ENCODE measurements at places on chromosomes 1 and 21.

DNA sequence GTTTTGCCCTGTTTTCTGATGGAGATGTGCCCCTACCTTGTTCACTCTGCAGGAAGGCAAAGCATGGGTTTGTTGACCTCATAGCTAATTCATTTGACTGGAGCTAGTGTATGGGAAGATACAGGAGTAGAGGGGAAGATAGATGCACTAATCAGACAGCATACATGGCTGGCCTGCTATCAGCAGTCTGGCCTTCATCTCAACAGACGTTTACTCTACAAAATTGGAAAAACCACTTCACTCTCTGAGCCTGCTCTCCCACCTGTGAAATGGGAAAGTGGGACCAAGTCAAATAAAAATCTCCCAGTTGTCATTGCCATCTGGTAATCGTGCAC is 235.2 kb upstream of the RAB4A start:
- no peak for DNase-seq

DNA sequence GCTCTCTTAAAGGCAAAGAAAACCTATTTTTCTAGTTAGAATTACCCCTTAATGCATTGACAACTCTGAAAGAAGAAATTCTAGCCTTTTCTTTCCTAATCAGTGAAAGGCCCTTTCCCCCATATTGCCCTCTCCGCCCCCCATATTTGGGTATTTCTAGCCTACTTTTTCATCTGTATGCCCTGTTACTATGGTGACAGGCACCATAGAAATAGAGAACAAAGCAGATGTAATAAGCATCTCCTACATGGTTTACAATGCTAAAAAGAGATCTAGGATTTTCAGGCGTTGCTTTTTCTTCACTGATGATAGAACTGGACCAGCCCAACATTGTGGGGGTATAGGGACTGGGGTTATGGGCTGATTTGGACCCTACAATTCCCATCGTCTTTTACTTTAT is 14.5 kb downstream of the LRRC8B start:
- no peak for DNase-seq

DNA sequence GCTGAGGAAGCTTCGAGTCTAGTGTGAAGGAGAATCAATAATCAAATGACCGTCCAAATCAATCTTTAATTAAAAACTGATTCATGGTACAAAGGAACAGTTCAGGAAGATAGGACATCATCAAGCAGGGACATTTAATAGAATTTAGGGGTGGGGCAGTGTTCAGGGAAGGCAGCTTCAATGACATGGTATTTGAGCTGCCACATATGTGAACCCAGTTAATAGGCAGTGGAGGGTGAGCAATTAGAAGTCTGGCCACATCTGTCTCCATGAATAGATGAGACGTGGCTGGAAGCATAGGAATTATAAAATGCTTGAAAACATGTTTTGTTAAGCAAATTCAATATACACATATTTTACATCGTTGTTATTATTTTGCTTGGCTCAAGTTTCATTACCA is 362.7 kb downstream of the PRDM2 start:
- DNase-seq: no peak

- peak; percentile 57 for DNase-seq
Measured at GRCh38 chr1:16151196-16151994, 4.5 kb downstream of the EPHA2 start.

GRCh38 chr1:230768903-230769570 is 21.8 kb downstream of the CAPN9 start:
- DNase-seq: no peak

- no peak for DNase-seq
Measured at GRCh38 chr1:117696561-117696960, 90.7 kb downstream of the TENT5C start.

DNA sequence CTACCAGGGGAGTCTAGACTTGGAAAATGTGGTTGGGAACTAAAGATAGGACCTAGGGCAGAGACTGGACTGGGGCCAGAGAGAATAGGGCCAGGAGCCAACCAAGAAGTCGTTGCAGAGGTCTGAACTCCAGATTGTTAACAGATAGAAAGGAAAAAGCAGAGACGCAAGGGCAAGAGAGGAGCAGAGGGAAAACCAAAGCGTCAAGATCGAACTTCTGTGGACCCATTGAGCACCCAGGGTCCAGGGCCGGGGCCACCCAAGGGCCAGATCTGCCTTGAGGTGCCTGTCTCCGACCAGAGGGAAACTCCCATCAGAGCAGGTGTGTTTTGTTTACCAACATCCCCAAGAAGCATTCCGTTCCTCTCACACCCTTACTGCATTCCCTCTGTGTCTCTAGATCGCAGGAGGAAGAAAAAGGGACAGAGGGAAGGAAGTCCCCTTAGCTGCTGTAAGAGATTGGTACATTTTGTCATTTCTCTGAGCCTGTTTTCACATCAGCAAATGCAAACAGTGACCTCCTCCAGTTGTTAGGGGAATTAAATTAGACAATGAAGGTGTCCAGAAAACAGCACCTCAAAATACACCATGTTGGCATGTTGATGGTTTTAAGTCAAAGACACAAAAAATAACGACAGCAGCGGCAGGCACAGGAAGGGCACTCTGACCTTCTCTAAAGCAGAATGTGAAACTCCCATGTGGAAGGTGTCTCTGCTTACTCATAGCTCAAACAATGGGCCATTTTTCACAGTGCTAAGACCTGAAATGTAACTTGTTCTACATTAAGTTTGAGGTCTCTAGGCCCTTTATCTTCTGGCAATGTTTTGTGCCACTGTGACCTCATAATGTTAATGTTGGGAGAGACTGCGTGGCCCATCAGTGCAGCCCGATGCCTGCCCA is 105.8 kb upstream of the RAB4A start:
- DNase-seq: peak; percentile 63

GRCh38 chr1:182149411-182149965 is 88.0 kb upstream of the ZNF648 start:
- DNase-seq: no peak

DNA sequence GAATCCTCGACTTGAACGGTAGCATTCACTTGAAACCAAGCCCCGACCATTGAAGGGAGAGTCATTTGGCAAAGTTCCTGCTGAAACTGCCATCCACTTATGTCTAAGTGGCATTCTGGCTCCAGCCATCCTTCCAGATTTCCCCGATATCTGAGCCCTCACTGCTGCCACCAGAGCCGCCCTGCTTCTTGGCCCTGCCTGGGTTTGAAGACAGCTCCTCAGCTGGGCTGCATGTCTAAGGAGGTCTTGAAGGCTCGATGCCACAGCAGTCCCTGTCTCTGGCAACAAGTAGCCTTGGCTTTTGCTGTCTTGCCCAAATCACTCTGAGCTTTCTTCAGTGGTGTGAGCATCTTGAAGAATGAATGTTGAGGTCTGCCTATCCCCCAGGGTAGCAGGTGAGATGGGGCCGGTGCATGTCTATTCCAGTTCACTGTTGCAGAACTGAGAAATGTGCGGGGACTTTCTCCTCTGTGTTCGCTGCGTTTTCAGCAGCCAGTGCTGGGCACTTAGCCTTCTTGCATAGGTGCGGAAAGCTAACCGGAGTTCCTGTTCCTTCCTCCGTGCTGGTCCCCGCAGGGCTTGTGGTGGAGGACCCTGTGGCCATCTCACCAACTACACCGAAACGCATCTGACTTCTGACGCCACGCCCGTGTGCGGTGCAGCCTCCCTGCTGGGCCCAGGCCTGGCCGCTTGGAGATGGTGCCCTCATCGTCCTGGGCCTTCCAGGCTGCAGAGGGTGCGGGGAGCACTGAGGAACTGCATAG is 29.2 kb downstream of the MAN1C1 start:
- DNase-seq: no peak

DNA sequence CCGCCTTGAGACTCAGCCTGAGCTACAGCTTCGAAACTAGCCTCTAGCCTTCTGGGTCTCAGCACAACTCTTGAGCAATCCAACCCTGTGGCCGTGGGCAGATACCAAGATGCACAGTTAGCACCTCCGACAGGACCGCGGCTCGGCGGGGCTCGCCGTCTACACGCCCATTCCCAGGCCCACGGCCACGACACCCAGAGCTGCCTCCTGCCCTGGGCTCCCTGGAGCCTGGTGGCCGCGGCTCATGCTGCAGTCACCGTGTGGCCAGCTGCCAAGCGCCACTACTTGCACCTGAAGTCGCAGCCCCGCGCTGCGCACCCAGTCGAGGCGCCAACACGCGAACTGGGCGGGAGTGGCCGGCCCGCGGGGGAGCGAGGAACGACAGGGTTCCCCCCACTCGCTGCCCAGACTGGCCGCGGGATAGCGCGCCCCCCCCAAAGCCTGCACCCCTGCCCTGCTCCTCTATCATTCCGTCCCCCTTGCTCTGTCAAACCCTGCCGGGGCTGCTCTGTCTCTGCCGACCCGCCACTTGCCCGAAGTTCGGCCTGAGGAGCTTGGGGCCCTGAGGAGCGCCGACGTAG is 729 bp upstream of the CDCA8 start:
- peak; percentile 91 for DNase-seq

DNA sequence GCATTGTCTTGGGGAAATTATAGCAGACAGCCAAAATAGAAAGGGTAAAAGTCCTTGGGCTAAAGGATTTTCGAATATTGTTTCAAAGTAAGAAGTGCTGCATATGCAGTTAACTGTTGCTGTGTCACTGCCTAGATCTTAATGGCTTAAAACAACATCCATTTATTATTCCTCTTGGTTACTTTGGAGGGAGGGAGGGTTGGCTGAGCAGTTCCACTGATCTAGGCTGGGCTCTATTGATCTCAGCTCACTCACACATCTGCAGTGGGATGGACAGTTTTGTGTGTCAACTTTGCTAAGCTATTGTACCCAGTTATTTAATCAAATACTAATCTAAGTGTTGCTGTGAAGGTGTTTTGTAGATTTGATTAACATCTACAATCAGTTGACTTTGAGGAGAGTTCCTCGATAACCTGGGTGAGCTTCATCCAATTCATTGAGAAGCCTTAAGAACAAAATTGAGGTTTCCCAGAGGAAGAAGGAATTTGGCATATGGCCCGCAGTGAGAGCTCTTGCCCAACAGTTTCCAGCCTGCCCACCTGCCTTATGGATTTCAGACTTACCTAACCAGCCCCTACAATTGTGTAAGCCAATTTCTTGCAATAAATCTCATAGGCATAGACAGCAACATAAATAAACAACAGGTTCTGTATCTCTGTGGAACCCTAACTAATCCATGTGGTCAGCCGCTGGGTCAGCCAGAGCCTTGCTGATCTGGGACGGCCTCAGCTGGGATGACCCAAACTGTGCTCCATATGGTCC is 187.3 kb downstream of the AK5 start:
- DNase-seq: no peak

GRCh38 chr21:34351786-34352241 is 12.0 kb upstream of the KCNE2 start:
- peak; percentile 78 for DNase-seq

DNA sequence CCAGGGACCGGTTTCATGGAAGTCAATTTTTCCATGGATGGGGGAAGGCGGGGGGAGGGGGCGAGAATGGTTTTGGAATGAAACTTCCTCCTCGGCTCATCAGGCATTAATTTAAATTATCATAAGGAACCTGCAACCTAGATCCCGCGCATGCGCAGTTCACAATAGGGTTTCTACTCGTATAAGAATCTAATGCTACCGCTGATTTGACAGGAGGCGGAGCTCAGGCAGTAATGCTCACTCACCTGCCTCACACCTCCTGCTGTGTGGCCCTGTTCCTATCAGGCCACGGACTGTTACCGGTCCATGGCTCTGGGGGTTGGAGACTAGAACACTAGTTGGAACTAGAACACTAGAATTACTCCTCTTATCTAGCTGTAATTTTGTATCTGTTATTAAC is 38.0 kb downstream of the PRRX1 start:
- no peak for DNase-seq

DNA sequence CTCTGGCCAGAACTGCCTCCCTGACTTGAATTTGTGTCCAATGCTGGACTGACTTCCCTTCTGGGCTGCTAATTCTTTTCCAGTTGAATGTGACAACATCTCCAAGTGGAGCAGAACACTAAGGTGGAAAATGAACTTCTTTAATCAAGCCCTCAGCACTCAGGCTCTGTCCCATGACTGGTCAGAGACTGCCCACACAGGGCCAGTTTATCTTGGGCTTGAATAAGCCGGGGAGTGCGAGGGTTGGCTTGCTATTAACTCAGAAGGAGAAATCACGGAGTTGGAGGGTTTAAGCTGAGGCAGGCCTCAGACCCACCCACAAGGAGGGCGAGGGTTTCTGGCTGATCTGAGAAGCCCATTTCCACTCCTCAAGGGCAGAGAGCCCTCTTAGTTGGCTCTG is 12.4 kb downstream of the KCNA10 start:
- DNase-seq: no peak

- DNase-seq: no peak
Measured at GRCh38 chr1:18200136-18200717, 92.6 kb downstream of the IGSF21 start.

DNA sequence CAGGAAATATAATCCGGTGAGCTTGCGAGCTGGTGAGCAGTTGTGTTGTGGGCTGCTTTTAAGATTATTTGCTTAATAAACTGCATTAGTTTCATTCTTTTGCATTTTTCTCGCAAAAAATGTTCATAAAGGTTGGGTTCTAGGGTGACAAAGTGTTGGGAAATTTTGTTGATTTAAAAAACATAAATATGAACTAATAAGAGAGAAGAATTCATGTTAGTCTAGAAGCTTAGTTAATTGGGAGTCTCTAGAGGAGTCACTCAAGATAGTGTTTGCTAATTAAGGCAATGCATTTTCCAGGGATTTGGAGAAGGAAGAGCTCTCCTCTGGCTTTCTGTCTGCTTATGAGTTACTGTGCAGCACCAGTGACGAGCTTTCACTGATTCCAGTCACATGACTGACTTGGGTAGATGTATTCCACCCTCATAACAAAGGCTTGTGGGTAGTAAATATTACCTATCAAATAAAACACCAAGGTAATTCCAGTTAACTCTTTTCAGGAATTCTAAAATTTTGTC is 417.0 kb downstream of the PTBP2 start:
- DNase-seq: no peak

GRCh38 chr1:27489973-27490741 is at the start of gene WASF2:
Gene WASF2 (minus strand): TSS chr1:27490167. CDS start chr1:27428890, 61,277 bp downstream.
- peak; percentile 99 for DNase-seq

- DNase-seq: no peak
Measured at GRCh38 chr1:61981870-61982660, 212.6 kb upstream of the L1TD1 start.

DNA sequence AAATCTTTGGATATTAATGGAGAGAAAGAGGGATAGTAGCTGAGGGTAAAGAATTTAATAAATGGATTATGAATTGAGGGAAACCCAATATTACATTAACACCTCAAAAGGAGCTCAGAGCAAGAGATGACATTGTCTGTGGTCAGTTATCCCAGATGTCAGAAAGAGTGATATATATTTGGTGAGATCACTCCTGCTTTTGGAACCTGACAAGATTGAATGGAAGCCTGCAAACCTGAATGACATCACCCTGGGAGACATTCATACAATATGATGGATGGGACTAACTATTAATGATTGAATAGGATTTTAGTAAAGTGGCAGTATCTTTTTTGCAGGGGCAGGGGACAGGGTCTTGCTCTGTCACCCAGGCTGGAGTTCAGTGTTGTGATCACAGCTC is 6.8 kb upstream of the IFI6 start:
- DNase-seq: no peak

GRCh38 chr1:160030657-160031364 is 979 bp downstream of the PIGM start:
- peak; percentile 46 for DNase-seq

DNA sequence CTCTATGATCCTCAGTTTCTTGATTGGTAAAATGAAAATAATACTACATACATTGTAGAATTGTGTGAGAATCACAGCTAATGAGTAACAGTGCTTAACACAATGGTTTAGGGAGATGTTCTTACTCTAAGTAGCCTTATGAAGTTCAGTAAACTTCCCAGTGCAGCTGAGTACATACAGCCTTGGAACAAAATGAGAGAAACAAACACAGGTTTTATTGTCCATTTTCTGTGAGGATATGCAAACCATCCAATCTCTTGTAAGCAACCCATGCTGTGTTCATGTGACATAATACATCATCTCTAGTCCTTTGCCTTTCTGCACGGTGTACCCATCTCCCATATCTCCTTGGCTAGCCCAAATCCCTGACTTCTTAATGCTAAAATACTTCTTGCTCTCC is 14.7 kb upstream of the STRIP1 start:
- no peak for DNase-seq

Data from RPMI8226 (cell line).